Hepatocyte (in vitro differentiated cells): ENCODE measurements at places on chromosomes 11 and 22. TPM values are rescaled to one million over a fixed set of nuclear protein-coding genes. Genes with fewer than 3 reads are reported as not detected.

- no peaks in the 10 kb centered on the region for H3K36me3 ChIP-seq
- peak overlapping the region; percentile 67 for H3K27ac ChIP-seq
- no peak for DNase-seq
Observed at GRCh38 chr11:134034496-134035381, 34.1 kb upstream of the JAM3 start.

GSTT2 gene
- not detected in 2 replicates for total RNA-seq

DNA sequence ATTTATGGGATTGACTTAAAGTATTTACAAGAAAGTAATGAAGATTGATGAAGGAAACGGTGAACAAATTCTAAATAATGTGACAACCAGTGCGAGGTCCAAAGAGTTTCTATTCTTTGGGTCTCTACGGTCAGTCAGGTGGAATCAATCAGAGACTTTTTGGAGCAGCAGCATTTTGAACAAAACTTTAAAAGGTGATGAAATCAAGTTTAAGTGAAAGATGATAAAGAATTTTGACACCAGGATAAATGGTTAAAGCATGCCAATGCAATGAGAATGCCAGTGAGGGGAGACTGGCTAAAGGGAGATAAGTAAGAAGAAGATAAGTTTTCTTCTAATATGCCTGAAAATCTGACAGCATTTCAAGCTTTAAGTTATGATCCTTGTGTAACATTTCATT lies 67.9 kb downstream of the DCUN1D5 start:
- H3K4me1 ChIP-seq = no peaks in the 10 kb centered on the region
- no peak for DNase-seq
- no peaks in the 10 kb centered on the region for H3K36me3 ChIP-seq
- no peak overlapping the region for H3K27ac ChIP-seq
- H3K27me3 ChIP-seq = no peaks in the 10 kb centered on the region

SLC43A3 gene
- 10.5 and 19.3 TPM in 2 replicates for total RNA-seq

DNA sequence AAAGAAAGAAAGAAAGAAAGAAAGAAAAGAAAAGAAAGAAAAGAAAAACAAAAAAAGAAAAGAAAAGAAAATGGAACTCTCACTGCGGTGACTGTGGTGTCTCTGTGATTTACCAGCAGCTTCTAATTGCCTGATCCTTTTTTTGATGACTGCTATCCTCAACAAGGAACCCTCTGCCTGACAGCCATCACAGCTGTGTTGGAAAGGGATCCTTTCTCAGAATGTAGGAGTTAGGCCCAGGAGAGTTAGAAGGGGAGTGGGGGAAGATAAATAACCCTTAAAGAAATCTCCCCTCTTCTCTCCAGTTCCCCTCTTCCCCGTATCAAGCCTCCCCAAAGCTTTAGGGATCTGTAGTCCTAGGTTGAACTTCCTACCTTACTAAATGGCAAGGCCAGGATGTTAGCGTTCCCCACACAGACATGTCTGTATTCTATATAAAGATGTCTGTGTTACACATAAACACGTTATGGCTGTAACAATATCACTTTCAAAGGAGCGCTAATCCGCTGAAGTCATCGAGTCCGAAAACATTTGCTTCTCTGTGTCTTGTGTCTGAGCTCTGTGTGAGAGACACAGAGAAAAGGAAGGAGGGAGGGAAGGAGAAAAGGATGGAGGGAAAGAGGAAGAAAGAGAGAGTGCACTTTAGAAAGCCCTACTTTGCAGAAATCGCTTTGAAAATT lies 26.8 kb upstream of the WT1 start:
- no peak for DNase-seq
- H3K27ac ChIP-seq = no peak overlapping the region
- no peaks in the 10 kb centered on the region for H3K4me1 ChIP-seq
- no peak overlapping the region for H3K4me3 ChIP-seq
- H3K27me3 ChIP-seq = no peaks in the 10 kb centered on the region

- no peak overlapping the region for H3K4me3 ChIP-seq
- H3K36me3 ChIP-seq = no peaks in the 10 kb centered on the region
- no peaks in the 10 kb centered on the region for H3K4me1 ChIP-seq
- H3K27ac ChIP-seq = no peak overlapping the region
Observed at GRCh38 chr22:30474683-30475424, 3.0 kb upstream of the SEC14L3 start.

DNA sequence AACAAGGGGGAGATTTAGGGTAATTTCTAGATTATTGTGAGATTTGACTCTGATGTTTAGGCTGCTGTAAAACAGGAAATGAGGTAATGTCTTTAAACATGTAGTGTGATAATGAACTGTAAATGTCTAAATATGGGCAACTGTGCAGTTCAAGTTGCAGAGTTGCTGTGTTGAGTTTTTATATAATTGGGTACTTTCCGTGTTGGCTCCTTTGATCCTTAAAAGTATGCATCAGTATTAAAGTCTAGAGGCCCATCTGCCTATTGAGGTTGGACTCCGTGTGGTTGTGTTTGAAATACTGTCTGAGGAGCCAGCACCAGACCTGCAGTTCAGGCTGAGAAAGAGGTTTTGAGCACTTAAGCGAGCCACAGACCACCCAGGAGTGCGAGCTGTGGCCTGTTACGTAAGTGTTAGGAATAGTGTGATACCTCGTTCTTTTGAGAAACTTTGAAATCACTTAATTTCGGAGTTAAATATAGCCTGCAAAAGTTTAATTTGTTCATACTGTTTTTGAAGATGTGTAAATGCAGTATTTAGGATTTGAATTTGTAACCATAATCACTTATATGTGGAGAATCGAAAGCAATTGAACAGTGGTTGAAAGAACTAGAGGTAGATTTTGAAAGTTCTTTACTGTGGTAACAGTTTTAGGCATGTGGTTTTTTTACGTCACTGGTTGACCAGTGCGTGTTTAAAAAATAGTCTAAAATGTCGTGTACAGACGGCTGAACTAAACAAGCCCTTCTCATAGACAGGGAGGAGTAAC lies 9.0 kb downstream of the FAM118A start:
- DNase-seq = no peak
- no peaks in the 10 kb centered on the region for H3K27me3 ChIP-seq
- H3K27ac ChIP-seq = peak overlapping the region; percentile 89
- H3K36me3 ChIP-seq = no peaks in the 10 kb centered on the region
- peaks cover 43% of the 10 kb centered on the region for H3K4me1 ChIP-seq

DNA sequence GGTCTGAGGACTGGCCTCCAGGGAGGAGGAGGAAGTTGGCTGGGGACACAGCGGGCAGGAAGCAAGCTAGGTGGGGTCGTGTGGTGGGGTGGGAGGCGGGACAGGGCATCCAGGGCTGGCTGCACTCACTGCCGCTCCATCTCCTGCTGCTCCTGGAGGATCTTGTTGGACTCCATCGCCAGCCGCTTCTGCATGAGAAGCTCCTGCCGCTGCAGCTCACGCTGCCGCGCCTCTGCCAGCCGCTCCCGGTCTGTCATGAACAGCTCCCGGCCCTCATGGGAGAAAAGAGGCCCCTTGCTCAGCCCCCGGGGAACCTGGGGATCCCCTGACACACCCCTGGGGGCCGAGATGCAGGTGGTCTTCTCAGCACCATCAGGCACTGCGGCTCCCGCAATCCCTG lies 21.6 kb downstream of the USH1C start:
- no peaks in the 10 kb centered on the region for H3K27me3 ChIP-seq
- no peak overlapping the region for H3K4me3 ChIP-seq
- no peak for DNase-seq
- no peak overlapping the region for H3K27ac ChIP-seq
- H3K36me3 ChIP-seq = no peaks in the 10 kb centered on the region

GTSE1 gene
- total RNA-seq = 2.6 and 4.4 TPM in 2 replicates

TMPRSS6 gene
- total RNA-seq = 43.3 and 49.8 TPM in 2 replicates

GRCh38 chr11:6745465-6746015 lies 26.2 kb downstream of the OR2AG2 start:
- H3K4me1 ChIP-seq = no peaks in the 10 kb centered on the region
- no peak for DNase-seq
- no peak overlapping the region for H3K4me3 ChIP-seq
- H3K27ac ChIP-seq = no peak overlapping the region
- H3K36me3 ChIP-seq = no peaks in the 10 kb centered on the region
- H3K27me3 ChIP-seq = no peaks in the 10 kb centered on the region

GRCh38 chr11:12556788-12557384 lies 117.3 kb upstream of the TEAD1 start:
- DNase-seq = peak; percentile 73
- no peaks in the 10 kb centered on the region for H3K27me3 ChIP-seq
- peak overlapping the region; percentile 59 for H3K27ac ChIP-seq
- H3K4me3 ChIP-seq = no peak overlapping the region
- H3K36me3 ChIP-seq = no peaks in the 10 kb centered on the region
- peaks cover 6% of the 10 kb centered on the region for H3K4me1 ChIP-seq

- no peak overlapping the region for H3K27ac ChIP-seq
- DNase-seq = no peak
- H3K27me3 ChIP-seq = peaks cover 26% of the 10 kb centered on the region
- peaks cover 16% of the 10 kb centered on the region for H3K4me1 ChIP-seq
- no peak overlapping the region for H3K4me3 ChIP-seq
Observed at GRCh38 chr11:2926611-2927051, 2.6 kb downstream of the PHLDA2 start.

- H3K4me3 ChIP-seq = no peak overlapping the region
- no peak for DNase-seq
- no peak overlapping the region for H3K27ac ChIP-seq
- no peaks in the 10 kb centered on the region for H3K4me1 ChIP-seq
- peaks cover 18% of the 10 kb centered on the region for H3K27me3 ChIP-seq
Observed at GRCh38 chr22:49266561-49267519, 560.8 kb downstream of the BRD1 start.

DNA sequence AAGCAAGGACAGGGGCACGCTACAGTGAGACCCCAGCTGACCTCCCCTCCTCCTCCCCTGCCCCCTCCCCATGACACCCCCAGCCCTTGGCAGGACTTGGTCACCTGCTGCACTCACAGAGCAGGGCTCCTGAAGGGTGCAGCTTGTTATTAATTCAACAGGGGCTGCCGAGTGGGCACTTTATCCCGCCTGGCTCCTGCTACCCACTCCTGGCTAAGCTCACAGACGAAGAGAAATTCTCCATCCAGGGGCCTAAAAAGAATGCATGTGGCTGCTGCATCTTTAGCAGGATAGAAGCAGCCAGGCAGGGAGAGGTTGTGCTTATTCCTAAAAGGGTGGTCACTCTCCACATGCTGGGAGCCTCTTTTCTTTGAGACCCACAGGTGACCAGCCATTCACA lies 40.3 kb downstream of the GALNT18 start:
- no peak overlapping the region for H3K27ac ChIP-seq
- peaks cover 5% of the 10 kb centered on the region for H3K4me1 ChIP-seq
- no peaks in the 10 kb centered on the region for H3K36me3 ChIP-seq
- no peaks in the 10 kb centered on the region for H3K27me3 ChIP-seq

DNA sequence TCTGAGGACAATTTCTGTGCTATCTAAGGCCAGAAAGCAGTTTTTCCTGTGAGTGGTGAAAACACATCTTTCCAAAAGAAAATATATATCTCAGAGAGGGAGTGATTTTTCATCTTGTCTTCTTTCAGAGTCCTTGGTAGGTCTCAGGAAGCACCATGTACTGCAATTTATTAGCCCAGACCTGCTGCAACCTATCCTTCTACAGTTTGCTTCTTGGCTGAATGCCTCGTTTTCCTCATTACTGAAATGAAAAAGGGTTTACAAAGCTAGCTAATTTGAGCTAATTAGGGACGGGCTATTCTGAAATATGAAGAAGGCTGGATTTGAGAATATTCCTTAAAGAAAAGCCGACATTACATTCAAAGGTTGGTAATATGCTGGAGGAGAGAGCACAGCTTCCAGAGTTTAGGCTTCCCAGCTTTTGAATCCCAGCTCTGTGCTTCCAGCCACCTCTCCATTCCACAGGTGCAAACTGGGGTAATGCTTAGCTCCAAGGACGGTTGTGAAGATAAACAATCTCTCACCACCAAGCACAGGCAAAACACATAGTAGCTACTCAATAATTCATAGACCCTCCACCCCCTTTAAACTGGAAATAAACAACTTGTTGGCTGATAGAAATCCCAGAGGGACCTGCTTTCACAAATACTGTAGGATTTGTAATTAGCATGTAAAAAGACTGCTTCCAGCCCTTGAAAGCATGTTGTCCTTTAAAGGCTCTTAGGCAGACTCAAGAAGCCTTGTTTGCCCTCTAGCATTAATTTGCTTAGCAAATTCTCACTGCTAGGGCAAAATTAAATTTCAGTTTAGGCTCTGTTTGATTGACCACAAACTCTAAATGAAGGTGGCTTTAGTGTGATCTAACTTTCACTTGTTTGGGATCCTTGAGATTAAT lies 24.5 kb upstream of the SESN3 start:
- no peaks in the 10 kb centered on the region for H3K36me3 ChIP-seq
- H3K27me3 ChIP-seq = no peaks in the 10 kb centered on the region
- H3K4me1 ChIP-seq = peaks cover 41% of the 10 kb centered on the region
- no peak overlapping the region for H3K4me3 ChIP-seq

GRCh38 chr22:37454857-37455686 lies 27.8 kb upstream of the ELFN2 start:
- no peaks in the 10 kb centered on the region for H3K27me3 ChIP-seq
- no peak overlapping the region for H3K4me3 ChIP-seq
- peak overlapping the region; percentile 90 for H3K27ac ChIP-seq
- DNase-seq = peak; percentile 89
- H3K36me3 ChIP-seq = no peaks in the 10 kb centered on the region

GRCh38 chr11:32447252-32447651 lies 11.9 kb upstream of the WT1 start:
- H3K36me3 ChIP-seq = no peaks in the 10 kb centered on the region
- no peak overlapping the region for H3K27ac ChIP-seq
- no peak for DNase-seq
- H3K4me1 ChIP-seq = no peaks in the 10 kb centered on the region
- no peak overlapping the region for H3K4me3 ChIP-seq

GRCh38 chr11:83249972-83250593 lies 36.1 kb downstream of the CCDC90B start:
- H3K4me1 ChIP-seq = no peaks in the 10 kb centered on the region
- H3K36me3 ChIP-seq = no peaks in the 10 kb centered on the region
- no peaks in the 10 kb centered on the region for H3K27me3 ChIP-seq
- no peak overlapping the region for H3K27ac ChIP-seq
- peak; percentile 62 for DNase-seq

GRCh38 chr11:84136926-84137325 lies 850.8 kb upstream of the CCDC90B start:
- H3K36me3 ChIP-seq = no peaks in the 10 kb centered on the region
- no peaks in the 10 kb centered on the region for H3K4me1 ChIP-seq
- no peak overlapping the region for H3K4me3 ChIP-seq
- H3K27ac ChIP-seq = no peak overlapping the region
- H3K27me3 ChIP-seq = no peaks in the 10 kb centered on the region

CDHR5 gene
- 91.5 and 114 TPM in 2 replicates for total RNA-seq

DNA sequence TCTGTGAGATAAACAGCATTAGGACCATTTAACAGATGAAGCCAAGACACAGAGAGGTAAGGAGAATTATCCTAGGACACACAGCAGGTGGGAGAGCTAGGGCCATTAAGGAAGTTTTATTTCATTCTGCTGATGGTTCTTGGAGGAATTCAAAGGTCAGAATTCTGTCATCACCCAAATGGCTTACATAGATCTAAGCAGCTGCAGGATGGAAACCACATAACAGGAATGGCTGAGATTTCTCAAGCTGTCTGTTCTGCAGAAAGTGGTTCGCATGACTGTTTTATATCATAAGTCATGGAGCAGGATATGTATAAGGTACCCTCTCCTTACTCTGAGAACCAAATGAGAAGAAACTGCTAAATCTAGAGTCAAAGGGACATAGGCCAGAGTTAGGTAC lies 163.2 kb upstream of the NARS2 start:
- no peaks in the 10 kb centered on the region for H3K27me3 ChIP-seq
- no peak overlapping the region for H3K4me3 ChIP-seq
- no peaks in the 10 kb centered on the region for H3K36me3 ChIP-seq
- no peak for DNase-seq
- H3K27ac ChIP-seq = no peak overlapping the region
- H3K4me1 ChIP-seq = no peaks in the 10 kb centered on the region

MRPL48 gene
- total RNA-seq = 25.9 and 28.5 TPM in 2 replicates
